Islet precursor cell (in vitro differentiated cells): ENCODE measurements at places on chromosomes 2 and 18.

DNA sequence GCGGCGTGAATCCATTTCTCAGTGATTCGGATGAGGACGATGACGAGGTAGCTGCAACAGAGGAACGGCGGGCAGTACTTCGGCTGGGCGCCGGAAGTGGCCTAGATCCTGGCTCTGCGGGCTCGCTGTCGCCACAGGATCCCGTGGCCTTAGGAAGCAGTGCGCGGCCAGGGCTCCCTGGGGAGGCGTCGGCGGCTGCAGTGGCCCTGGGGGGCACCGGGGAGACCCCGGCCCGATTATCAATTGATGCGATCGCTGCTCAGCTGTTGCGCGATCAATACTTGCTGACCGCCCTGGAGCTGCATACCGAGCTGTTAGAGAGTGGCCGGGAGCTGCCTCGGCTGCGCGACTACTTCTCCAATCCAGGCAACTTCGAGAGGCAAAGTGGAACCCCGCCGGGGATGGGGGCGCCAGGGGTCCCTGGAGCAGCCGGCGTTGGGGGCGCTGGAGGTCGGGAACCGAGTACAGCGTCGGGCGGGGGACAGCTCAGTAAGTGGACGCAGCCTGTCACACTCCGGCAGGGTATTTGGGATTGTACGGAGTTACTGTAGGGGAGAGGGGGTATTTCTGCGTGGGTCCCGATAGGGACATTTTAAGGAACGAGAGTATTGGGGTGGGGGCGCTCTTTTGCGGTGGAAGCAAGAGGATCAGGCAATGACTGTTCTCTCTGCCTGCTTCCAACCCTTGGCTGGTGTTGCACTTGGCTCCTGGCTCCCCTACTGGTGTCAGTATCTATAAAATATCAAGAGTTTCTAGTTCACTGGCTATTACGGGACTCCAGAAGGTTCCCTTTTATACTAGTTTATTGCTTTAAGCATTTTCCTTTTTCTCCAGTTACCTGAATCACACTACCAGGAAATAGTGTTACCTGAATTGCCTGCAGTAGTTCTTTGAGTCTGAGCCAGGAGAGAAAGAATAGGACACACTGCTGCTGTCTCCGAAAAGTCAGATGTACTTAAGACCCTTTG is 772 bp downstream of the RELCH start:
- peak; percentile 58 for DNase-seq

- no peak for DNase-seq
Measured at GRCh38 chr2:141703501-141703900, 427.3 kb downstream of the LRP1B start.

GRCh38 chr2:204049635-204050034 is 113.1 kb downstream of the ICOS start:
- no peak for DNase-seq

DNA sequence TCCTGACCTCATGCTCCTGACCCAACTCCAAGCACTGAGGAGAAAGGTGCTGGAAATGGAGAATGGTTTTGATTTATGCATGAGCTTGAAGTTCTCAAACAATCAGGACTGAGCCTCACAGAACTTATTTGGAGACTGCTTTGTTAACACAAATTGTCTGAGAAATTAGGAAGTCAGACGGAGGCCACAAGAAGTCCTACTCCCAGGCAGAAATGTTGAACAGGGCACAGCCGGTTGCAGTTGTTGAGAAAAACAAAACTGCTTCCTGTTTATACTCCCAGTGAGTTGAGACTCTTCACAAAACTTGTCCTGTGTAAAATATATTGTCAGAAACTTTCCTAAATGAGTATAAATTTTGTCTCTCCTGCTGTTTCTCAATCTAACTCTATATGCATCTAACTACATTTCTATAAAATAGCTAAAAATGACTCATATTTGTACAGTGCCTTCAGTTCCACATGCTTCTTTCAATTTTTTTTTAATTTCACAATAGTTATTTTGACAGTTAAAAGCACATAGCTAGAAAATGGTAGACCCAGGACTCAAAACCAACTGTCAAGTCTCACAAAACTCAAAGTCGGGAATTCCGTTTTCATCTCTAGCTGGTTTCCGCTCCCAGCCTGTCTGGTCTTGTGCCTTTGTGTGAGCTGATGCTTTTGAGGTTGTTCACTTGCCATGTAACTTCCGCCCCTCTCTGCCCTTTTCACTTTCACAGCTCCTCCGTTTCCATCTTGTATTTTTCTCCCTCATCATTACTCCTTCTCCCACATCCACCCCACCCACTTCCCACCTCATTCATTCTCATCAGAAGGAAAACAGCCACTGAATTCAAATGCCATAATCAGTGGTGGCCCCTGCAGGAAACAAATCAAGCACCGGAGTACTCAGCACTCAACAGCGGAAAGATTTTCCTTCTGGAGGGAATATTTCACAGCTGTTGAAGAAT is 215.0 kb downstream of the SUCLG1 start:
- no peak for DNase-seq

DNA sequence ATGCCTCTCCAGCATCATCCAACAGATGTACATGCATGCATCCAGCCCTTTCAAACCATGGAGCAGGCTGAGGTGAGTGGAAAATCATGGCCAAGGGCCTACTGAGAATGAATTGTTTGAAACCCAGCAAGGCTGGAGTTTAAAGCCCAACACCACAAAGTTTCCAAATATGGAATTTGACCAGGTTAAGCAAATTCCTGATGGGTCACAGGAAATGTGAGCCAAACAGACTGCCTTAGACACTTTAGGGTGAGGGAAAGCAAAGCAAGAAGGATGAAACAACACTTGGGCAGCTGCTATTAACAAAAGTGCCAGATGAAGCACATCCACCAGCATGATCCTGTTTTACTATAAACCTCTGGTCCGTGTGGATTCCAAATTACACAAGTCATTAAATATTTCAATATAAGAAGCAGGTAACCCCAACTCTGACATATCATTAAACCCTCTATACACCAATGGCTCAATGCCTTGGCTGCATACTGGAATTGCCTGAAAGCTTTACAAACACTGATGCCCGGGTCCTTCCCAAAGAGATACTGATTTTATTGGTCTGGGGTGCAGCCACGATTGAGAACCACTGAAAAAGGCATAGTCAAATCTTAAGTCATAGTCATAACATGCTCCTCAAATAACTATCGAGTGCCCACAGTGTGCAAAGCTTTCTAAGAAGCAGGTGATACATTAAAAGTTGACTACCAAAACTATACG is 9.1 kb downstream of the KLF7 start:
- no peak for DNase-seq

- peak; percentile 87 for DNase-seq
Measured at GRCh38 chr2:199485732-199486335, 28.1 kb upstream of the SATB2 start.

- DNase-seq = no peak
Measured at GRCh38 chr18:8826971-8827370, 121.6 kb downstream of the MTCL1 start.

GRCh38 chr2:186637497-186637800 is 47.6 kb downstream of the ITGAV start:
- no peak for DNase-seq

DNA sequence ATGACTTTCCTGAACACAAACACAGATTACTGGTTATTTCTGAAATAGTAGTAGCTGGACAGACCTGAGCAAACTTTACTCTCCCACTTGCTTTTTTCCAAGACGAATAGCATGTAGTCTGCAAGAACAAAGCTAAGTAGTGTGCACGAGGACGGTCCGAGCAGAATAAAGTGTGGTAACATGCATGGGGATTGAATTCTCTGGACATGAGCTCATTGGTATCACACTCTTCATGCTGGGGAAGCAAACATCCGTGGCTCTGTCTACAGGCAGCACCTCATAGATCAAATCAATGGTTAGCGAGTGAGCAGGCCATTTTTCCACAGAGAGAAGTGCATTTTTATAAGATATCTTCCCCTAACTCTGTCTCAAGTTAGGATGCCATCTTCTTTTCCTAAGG is 164.8 kb upstream of the STK17B start:
- DNase-seq = no peak

- DNase-seq = no peak
Measured at GRCh38 chr18:24586662-24587360, 126.4 kb downstream of the HRH4 start.

DNA sequence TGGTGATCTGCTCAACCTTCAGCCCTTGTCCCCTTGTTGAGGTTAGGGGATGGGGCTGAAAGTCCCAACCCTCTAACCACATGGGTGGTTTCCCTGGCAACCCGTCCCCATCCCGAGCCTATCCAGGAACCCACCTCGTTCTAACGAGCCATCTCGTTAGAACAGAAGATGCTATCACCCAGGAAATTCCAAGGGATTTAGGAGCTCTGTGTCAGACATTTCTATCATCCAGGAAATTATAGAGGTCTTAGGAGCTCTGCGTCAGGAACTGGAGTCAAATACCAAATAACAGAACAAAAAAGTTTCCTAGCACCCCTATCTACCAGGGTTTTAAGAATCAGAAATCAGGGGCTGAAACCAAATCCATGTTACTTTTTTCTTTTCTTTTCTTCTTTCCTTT is 90.3 kb upstream of the LCLAT1 start:
- no peak for DNase-seq

GRCh38 chr18:45324495-45325113 is 290.7 kb upstream of the SLC14A2 start:
- DNase-seq = peak; percentile 88

DNA sequence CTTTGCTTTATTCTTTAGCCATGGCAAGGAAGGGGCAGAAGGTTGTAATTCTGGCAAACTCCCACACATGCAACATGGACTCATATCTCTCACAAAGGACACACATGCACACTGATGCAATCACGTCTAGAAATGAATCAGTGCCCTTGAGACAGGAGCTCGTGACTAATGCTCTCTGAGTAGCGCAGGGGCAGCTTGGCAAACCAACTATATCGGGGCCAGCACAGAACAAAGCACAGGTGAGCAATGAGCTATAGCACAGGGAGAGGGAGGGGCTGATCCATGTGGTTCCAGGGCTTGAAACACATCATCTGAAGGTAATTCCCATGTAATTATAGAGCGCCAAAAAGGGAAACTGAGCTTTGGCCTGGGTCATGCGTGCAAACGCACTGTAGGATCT is 165.2 kb upstream of the KLF7 start:
- peak; percentile 75 for DNase-seq

- DNase-seq = peak; percentile 75
Measured at GRCh38 chr2:233832869-233833311, 21.4 kb downstream of the HJURP start.

DNA sequence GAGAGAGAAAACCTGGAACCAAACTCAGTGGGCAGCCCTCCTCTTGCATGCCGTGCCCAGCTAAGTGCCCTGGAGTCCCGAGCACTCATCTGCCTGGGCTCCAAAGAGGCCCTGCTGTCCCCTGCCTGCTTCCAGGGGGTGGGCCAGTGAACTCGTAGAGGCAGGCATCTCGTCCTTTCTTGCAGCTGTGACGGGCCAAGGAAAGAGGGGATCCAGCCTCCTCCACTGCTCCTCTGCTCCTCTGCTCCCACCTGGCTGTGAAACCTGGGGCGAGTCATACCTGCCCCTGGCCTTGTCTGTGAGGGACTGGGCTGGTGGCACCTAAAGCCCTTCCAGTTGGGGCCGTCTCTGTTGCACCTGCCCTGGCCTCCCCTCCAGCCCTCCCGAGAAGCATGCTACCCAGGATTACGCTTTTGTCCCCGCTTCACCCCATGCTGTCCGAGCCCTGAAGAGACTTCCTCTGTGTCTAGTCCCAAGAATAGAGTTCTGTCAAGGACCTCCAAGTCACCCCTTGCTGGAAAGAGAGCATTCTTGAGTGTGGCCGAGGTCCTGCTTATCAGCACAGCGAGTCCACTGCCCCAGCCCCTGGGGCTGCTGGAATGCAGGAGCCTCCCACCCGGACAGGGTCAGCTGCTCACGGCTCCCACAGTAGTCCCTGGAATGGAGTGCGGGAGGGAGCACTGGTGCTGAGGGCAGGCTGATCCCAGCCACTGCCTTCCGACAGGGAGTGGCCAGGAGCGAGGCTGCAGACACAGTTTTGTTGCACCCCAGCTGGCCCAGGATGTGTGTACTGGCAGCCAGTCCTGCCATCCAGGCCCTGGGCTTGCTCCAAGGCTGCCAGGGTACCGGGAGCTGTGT is 14.3 kb downstream of the KCNK3 start:
- peak; percentile 93 for DNase-seq

DNA sequence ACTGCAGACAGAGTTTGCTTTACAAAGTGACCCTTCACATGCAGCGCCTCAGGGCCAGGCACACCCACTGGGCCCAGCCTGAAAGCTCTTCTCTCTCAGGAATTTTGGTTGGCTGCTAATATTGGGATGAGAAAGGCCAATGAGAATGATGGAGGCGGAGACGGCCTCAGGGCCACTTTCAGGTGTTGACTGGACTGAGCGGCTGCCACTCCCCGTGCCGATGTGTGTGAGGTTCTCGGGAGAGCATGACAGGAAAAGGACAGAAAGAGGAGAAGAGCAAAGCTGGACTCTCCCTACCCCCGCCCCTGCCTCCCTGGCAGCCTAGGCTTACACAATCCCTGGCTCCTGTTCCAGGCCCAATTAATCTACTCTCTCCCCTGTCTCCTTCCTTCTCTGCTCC is 155.7 kb downstream of the CELF4 start:
- DNase-seq = peak; percentile 80

DNA sequence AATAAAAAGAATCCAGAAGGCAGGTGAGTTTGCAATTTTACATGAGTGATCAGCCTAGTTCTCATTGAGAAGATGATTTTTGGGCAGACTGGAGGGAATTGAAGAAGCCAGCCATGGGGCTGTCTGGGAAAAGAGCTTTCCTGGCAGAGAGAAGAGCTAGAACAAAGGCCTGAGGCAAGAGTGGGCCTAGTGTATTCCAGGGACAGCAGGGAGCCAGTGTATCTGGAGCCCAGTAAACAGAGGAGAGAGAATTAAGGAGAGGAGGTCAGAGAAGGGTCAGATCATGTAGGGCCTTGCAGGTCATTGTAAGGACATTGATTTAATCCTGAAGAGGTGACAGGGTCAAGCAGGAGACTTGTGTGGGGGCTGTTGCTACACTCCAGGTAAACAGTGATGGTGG is 195.8 kb downstream of the SATB2 start:
- DNase-seq = no peak

DNA sequence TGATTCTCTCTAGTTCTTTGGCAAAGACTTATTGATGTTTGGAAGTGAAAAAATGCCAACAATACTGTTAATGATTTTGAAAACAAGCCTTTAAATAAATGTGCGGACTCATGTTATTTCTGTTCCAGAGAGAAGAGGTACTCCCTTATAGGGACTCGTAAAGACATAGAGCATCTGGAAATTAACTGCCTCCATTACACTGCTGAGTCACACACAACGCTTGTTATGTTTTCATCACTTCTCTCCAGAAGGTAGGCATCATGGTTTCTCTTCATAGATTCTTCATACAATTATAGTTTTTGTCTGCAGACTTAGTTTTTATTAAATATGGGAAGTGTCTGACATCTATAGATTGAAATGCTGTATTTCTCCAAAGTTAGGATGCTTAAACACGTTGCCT is 302.5 kb upstream of the EPC2 start:
- no peak for DNase-seq
